ENCODE measurements at places on chromosomes 16 and 17.

DNA sequence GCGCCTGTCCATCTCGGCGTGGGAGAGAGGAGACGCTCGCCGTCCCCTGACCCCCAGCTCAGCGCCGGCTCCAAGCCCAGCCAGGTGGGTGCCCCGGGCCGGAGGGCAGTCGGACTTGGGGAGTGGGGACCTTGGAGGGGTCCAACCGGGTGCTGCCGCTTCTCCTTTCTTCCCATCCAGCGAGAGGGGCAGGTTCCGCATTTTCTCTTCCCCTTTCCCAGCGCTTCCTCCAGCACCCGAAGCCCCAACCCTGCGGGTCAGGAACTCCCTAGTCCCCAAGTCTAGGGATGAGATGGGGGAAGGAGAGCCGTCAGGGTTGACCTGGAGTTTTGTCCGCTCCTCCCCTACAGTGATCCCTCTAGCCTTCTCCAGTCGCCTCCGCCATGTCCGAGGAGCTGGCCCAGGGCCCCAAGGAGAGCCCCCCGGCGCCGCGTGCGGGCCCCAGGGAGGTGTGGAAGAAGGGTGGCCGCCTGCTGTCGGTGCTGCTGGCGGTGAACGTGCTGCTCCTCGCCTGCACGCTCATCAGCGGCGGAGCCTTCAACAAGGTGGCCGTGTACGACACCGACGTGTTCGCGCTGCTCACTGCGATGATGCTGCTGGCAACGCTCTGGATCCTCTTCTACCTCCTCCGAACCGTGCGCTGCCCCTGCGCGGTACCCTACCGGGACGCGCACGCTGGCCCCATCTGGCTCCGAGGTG is at the start of gene OTOP2:
Gene OTOP2, plus strand, starts transcription at position 24 of the 699 bp plus-strand sequence. Its CDS starts 360 bp downstream, at position 384.
- no peak for DNase-seq

DNA sequence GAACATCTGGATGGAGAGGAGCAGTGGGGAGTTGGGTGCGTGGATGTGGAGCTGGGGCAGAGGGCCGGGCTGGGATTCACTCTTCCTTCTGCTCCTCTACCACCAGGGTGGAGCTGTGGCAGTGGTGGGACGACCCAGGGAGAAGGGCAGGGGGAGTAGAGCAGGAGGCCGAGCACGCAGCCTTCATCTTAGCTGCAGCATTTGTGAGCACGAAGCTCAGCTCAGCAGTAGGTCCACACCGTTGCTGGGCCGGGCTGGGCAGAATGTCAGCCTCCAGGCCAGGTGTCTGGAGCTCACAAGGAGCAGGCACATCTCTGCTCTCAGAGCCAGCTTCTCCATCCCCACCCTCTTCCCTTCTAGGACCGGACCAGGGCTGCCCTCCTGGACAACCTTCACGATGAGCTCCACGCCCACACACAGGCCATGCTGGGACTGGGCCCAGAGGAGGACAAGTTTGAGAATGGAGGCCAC is 55.7 kb downstream of the OR1D5 start:
- no peak for DNase-seq

GRCh38 chr17:30187573-30187972 is 47.9 kb downstream of the SLC6A4 start:
- no peak for DNase-seq

DNA sequence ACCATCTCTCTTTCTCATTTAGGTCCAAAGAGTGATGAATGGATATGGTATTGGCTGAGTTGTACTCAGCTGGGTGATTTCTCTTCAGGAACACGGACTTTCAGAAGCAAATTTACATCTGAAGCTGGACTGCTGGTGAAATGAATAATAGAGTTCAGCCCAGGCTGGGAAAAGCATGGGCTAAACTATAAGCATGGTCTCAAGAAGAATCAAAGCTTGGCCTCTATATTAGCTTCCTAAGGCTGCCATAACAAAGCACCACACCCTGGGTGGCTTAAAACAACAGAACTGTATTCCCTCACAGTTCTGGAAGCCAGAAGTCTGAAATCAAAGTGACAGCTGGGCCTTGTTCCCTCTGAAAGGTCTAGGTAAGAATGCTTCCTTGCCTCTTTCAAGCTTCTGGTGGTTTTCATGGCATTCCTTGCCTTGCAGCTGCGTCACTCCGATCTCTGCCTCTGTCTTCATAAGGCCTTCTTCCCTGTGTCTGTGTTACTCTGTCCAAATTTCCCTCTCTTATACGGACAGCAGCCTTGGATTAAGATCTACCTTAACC is 89.8 kb upstream of the CES5A start:
- no peak for DNase-seq

GRCh38 chr17:36212966-36213365 is 2.1 kb downstream of the CCL4L2 start:
- no peak for DNase-seq

GRCh38 chr16:56438038-56438437 is 12.7 kb upstream of the AMFR start:
- no peak for DNase-seq

DNA sequence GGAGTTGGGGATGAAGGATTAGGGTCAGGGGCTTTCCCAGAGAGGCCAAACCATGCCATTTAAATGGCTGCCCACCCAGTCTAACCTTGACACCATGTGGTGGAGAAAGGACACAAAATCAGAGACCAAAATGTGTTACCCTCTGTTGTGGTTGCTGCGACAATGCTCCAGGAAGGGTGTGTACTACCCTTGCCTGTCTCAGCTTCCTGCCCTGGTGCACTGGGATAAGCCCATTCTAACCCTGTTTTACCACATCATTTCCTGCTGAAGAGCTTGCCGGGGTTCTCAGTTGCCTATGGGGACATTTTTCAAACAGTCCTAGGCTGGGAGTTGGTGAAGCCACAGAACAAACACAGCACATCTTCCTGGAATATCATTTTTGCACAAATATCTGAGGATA is 4.9 kb downstream of the OR4D1 start:
- peak; percentile 41 for DNase-seq

- DNase-seq = no peak
Measured at GRCh38 chr17:19703828-19704613, 12.4 kb downstream of the SLC47A2 start.

DNA sequence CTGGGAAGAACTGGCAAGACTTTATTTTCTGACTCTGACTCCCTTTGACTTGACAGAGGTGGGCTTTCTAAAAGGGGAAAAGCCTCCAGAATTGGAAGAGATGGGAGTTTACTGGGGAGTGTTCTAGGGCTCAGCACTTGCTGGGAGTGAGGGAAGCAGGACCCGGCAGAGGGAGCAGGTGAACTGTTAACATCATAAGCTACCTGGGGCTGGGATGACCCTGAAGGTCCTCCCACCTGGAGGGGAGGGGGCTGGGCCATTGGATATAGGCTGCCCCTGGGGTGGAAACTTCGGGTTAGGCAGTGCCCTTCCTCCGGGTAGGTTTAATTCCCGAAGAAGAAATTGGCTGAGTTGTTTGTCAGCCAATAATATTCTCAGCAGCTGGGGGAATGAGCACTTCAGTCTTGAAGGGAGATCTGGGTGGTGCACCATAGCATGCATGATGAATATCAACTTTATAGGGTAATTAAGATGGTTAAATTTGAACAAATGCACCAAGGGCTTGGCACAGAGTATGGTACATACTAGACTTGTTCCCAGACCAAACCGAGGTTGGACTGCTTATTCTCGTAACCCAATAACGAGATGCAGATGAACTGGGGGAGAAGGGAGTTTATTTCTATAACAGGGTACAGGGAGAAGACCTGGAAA is 337.0 kb downstream of the HAPSTR1 start:
- no peak for DNase-seq

DNA sequence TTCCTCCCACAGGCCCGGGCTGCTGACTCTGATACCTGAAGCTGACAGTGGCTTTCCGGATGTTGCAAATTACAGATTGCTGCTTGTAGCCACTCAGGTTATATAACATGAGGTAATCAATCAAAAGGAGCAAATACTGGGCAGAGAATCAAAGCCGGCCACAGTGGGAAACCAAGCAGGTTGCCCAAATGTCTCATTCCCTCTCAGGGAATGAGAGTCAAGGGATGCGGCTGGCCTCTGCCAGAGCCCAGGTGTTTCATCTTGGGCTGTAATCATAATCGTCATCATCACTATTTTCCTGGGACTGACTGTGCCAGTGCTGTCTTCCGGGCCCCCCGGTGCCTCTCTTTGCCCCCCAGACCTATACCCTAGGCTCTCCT is 292.4 kb upstream of the FOXF1 start:
- DNase-seq = no peak

- no peak for DNase-seq
Measured at GRCh38 chr16:88608076-88608475, 30.3 kb upstream of the IL17C start.

DNA sequence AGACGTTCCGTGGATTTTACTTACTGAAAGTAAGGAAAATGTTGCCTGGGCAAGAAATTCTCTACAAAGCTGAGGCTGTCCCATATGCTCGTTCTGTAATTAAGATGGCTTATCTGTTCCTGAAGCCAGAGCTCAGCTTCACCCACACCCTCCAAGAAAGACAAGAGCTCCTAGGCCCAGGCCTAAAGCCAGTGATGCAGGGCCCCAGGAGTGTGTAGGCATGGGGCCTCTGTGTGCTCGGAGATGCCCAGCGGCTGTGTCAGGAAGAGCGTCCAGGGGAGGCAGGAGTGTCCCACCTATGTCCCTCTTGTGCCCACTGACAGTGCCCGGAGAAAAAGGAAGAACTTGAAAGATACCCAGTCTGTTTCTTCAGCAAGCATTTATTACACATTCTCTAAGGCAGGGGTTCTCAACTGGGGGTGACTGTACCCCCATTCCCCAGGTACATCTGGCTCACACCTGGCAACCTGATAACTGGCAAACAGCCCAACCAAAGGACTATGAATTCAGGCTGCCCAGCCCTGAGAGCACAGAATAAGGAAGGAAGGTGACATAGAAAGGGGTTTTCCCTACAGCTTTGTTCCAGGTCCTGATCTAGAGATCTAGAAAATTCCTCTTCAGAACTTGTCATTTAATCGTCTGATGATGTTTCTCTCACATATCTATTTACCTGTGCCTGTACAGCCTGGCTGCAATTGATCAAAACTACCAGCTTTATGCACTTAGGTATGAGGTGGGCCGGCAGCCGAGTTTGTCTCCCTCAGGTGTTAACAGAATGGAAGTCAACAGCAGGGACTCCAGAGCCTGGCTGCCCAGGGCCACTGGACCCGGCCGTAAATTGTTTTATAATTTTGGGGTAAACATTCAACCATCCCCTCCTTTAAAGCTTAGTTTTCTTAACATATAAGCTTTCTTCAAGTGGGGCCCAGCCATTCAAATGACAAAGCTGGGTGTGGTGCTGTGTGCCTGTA is 12.0 kb downstream of the SNN start:
- no peak for DNase-seq

GRCh38 chr16:67708368-67708771 is 10.7 kb downstream of the GFOD2 start:
- no peak for DNase-seq

- DNase-seq = no peak
Measured at GRCh38 chr16:50717091-50717490, 23.7 kb downstream of the NOD2 start.

DNA sequence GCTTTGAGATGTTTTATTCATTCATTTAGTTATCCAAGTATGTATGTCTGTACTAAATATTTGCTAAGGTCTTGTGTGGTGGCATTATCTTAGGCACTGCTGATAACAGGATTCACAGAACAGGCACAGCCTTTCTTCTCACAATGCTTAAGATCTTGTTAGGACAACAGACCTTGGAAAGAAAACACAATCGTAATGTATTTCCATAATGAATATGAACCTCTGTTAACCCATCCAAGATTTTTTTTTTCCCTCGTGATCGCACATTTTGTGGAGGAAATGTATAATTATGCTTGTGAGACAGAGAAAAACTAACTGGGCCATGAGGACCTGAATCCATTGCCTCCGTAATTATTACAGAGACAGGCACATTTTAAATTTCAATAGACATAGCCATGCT is 121.9 kb downstream of the NPIPB5 start:
- no peak for DNase-seq

GRCh38 chr16:27628241-27628942 is 78.4 kb downstream of the KATNIP start:
- DNase-seq = no peak

GRCh38 chr17:32819035-32819434 is 57.9 kb downstream of the MYO1D start:
- no peak for DNase-seq

DNA sequence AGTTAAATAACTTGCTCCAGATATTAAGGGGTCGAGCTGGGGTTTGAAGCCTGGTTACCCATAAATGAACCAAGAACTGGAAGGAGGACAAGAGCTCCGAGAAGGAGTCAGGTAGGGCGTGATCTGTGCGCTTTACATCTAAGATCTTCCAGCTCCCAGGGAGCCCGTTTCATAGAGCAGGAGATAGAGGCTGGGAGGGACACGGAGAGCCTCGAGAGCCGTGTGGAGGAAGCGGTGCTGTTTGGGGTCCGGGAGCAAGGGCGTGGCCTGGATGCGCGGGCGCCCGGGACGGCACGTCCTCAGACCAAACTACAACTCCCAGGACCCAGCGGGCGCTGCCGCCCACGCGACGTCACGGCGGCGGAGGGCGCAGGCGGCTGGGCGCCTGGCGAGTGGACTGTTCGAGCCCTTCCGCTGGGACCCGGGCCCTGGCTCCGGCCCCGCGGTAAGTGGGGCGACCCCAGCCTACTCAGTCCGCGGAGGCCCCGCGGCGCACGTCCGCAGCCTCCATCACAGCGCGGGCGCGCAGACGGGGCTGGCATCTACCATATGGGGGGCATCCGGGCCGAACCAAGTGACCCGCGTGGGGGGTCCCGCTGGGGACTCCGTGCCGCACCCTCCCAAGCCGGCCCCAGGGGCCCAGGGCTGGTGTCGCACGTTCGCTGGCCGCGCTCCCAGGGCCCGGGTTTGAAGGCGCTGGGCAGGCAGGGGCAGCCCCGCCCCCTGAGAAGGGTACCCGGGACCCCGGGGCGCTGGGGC is at the start of gene BCKDK:
Gene BCKDK, plus strand, starts transcription at position 352 of the 759 bp plus-strand sequence. CDS start 838 bp downstream, outside the sequence.
- peak; percentile 35 for DNase-seq

DNA sequence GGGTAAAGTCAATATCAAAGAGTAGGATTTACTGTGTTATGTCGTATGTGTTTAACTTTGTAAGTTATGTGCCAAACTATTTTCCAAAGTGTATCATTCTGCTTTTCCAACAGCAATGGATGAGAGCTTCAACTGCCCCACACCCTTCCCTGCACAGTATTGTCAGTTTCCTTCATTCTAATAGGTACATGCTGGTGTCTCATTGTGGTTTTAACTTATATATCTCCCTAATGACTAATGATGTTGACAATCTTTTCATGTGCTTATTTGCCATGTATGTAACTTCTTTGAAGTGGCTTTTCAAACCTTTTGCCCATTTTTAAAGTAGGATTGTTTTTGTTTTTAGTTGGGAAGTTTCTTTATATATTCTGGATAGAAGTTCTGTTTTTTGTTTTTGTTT is 3.8 kb downstream of the DDX19B start:
- DNase-seq = no peak

GRCh38 chr17:62578757-62579487 is 48.5 kb upstream of the MRC2 start:
- no peak for DNase-seq

GRCh38 chr17:80285237-80285920 is 24.7 kb downstream of the RNF213 start:
- DNase-seq = no peak

DNA sequence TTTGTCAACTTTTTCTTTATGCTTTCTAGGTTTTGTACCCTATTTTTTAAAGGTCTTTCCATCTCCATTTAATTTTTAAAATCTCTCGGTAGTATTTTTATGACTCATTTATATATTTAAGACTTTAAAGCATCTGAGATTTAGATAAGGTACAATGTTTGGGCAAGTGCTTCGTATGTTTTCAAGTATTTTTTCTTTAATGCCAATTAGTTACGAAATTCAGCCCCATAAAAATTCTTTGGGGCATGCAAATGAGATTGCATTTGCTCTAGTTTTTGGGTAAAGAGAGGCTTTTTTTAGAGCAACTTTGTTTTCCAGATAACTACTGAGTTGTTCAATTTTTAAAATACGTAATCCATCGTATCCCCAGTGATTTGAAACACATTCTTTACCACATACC is 65.3 kb upstream of the CRHR1 start:
- DNase-seq = no peak

- DNase-seq = no peak
Measured at GRCh38 chr17:56699186-56699894, 105.8 kb downstream of the NOG start.

All from T-helper 9 cell (primary cell).